ENCODE measurements at places on chromosomes 3 and 15. TPM values are rescaled to one million over a fixed set of nuclear protein-coding genes. Genes with fewer than 3 reads are reported as not detected.

The MORC1 gene
- total RNA-seq, result not detected

The FMN1 gene
- total RNA-seq, result 19.6 TPM

The ARHGAP31 gene
- total RNA-seq, result 0.48 TPM

GRCh38 chr3:20564966-20565365 lies 379.0 kb upstream of the SGO1 start:
- no peak overlapping the region for H3K4me3 ChIP-seq
- DNase-seq, result no peak
- H3K27me3 ChIP-seq, result no peaks in the 10 kb centered on the region
- H3K4me1 ChIP-seq, result no peaks in the 10 kb centered on the region
- no peak overlapping the region for H3K27ac ChIP-seq

GRCh38 chr3:122055215-122055614 lies at the start of gene CD86:
Gene CD86, plus strand, starts transcription at chr3:122055362. Its CDS starts 128 bp downstream, at chr3:122055490.
- H3K27ac ChIP-seq, result no peak within 1 kb of the TSS
- no peak for DNase-seq
- no peak within 1 kb of the TSS for H3K4me3 ChIP-seq
- H3K27me3 ChIP-seq, result no peaks in the 10 kb centered on the region

GRCh38 chr3:152235709-152236298 lies 32.9 kb upstream of the MBNL1 start:
- peak; percentile 45 for DNase-seq
- H3K27ac ChIP-seq, result no peak overlapping the region
- H3K4me3 ChIP-seq, result no peak overlapping the region
- no peaks in the 10 kb centered on the region for H3K27me3 ChIP-seq

DNA sequence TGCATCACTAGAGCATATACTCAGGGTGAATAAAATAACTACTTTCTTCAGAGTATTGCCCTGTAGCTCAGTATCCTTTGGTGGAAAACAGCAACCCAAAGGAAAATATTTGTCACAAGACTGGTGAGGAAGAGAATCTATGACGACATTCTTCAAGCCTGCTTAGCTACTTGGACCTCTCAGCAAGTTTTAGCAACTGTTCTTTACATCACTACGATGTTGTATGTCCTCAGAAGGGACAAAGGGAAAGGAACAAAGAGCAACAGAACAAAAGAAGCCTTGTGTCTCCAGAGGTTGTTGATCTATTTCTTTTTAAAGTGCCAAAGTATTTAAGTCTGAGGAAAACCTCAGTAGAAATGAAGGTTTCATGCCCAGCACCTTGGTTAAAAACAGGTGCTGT lies 746.7 kb downstream of the NAALADL2 start:
- no peaks in the 10 kb centered on the region for H3K36me3 ChIP-seq
- no peak for DNase-seq
- peaks cover 9% of the 10 kb centered on the region for H3K4me1 ChIP-seq
- H3K4me3 ChIP-seq, result no peak overlapping the region
- H3K27me3 ChIP-seq, result no peaks in the 10 kb centered on the region
